DMS79 treated with DMSO at 0.1 percent for 48 hours (cell line): ENCODE measurements at places on chromosomes 5 and 9.

GRCh38 chr9:16039988-16040761, 487.3 kb downstream of the CCDC171 start:
- DNase-seq: no peak

GRCh38 chr5:16313761-16314160, 134.2 kb upstream of the MARCHF11 start:
- DNase-seq: no peak

- no peak for DNase-seq
Measured at GRCh38 chr5:10251405-10251804, 1.3 kb downstream of the CCT5 start.

GRCh38 chr5:168946363-168946762, 354.6 kb downstream of the SLIT3 start:
- no peak for DNase-seq

DNA sequence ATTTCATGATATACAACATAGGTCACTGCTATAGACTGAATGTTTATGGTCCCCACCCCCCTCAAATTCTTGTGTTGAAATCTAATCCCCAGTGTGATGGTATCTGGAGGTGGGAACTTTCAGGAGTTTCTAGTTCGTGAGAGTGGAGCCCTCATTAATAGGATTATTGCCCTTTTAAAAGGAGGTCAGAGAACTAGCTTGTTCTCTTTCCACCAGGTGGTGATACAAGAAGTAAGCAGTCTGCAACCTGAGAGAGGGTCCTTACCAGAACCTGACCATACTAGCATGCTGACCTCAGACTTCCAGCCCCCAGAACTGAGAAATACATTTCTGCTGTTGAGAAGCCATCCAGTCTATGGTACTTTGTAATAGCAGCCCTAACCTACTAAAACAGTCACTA, 33.3 kb downstream of the TMEM161B start:
- DNase-seq: no peak

DNA sequence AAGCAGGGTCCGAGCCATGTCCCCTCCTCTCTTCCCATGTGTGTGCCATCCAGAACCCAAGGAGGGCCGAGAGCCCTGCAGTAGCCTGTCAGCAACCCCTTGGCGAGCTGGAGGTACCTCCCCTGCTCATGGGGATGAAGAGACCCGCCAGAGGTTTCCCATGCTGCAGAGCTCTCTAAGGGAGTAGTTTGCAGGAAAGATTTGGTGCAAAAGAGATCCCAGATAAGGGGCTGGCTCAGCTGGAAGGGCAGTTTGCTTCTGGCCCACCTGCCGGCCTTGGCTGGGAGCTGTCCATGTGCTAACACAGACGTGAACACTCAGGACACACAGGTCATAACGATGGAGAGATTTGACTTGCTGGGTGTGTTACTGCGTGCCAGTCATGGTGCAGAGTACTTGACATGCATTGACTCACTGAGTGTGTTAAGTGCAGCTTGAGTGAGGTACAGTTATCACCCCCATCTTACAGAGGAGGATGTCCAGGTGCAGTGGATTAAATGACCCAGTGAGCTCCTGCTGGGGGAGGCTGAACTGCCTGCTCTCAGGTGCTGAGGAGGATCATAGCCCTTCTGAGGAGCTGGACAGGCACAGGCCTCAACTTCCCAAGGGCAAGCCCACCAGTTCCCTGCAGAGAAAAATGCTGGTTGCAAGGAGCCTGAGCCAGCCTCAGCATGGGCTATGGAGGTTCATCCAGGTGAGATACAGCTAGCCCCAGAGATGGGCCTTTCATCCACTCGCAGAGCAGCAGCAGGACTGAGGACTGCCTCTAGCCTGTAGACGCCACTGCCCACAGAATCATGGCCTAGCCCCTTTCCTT, 6.3 kb upstream of the SLC25A48 start:
- DNase-seq: peak; percentile 7

GRCh38 chr9:35114840-35115628, 628 bp downstream of the ATOSB start:
- peak; percentile 25 for DNase-seq

DNA sequence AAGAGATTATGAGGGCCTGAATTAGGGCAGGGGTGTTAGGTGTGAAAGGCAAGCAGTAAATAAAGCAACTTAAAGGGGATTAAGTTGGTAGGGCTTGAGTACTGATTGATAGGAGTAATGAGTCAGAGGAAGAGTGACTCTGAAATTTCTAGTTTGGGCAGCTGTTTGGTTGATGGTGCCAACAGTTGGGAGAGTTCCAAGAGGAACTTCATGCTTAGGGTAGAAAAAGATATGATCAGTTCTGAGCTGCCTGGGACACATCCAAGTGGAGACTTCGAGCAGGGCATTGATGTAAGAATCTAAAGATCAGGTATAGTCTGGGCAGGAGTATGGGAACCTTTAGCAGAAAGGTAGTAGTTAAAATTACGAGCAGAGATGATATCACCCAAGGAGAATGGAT, 10.2 kb downstream of the MAMDC2 start:
- peak; percentile 28 for DNase-seq

- peak; percentile 78 for DNase-seq
Measured at GRCh38 chr5:14011089-14012020, 66.9 kb upstream of the DNAH5 start.

DNA sequence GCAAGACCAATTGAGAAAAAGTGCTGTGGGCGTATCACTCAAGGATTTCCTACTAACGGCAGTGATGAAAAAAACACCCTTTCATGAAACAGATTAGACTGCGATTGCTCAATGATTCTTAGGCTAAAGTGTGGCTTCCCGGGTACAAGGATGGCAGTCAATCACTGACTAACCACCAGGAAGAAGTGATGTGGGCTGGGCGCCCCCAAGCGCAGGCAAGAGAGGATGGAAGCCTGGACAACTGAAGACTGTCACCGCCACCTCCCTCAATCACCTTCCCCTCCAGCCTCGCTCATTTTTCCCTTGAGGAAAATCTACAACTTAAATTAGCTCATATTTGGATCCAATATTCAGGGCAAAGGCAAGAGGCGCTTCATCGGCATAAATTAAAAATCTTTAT, 707.2 kb downstream of the MTRR start:
- DNase-seq: no peak

- DNase-seq: peak; percentile 45
Measured at GRCh38 chr5:109408991-109409843, 557 bp downstream of the PJA2 start.

DNA sequence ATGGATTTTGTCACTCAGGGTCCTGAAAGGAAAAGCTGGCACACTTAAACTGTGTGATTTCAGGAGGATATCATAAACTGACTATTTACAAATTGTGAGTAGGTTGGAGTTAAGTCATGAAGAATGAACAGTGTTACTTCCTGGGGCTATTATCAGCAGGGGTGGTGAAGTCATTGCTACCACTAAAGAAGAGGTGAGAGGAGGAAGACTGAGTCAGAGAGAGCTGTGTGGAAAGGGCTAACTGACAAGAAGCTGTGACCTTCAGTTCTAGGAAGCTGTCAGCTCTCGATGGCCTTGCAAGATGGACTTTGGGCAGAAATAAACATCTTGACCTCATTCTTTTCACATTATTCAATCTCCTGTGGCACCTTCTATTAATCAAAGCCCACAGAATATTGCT, 72.3 kb upstream of the STARD4 start:
- no peak for DNase-seq

DNA sequence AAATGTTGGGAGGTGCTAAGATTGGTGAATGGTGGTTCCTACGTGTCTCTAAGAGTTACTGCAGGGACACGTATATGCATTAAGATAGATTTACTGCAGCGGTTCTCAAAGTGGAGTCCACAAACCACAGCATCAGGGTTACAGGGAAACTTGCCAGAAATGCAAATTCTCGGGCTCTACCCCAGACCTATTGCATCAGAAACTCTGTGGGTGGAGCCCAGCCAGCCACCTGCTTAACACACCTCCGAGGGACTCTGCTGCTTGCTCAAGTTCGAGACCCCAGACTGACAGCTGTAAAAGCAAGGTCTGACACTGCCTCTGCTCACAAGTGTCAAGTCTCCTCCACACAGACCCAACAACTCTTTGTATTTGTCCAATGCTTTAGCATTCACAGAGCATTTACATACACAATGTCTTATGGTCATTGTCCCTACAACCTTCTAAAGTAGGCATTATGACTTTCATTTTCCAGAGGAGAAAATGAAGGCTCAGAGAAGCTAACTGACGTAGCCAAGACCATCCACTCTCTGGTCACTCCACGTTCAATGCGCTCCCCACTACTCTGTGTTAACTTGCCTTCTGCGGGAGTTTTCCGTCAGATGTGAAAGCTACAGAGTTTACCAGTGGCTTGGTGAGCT, 48.8 kb downstream of the HSD17B3 start:
- no peak for DNase-seq

GRCh38 chr9:121362813-121363621, 7.0 kb downstream of the STOM start:
- DNase-seq: no peak

GRCh38 chr5:91469517-91470165, 86.5 kb upstream of the ARRDC3 start:
- no peak for DNase-seq

- DNase-seq: no peak
Measured at GRCh38 chr5:66629446-66629845, 33.3 kb downstream of the MAST4 start.

DNA sequence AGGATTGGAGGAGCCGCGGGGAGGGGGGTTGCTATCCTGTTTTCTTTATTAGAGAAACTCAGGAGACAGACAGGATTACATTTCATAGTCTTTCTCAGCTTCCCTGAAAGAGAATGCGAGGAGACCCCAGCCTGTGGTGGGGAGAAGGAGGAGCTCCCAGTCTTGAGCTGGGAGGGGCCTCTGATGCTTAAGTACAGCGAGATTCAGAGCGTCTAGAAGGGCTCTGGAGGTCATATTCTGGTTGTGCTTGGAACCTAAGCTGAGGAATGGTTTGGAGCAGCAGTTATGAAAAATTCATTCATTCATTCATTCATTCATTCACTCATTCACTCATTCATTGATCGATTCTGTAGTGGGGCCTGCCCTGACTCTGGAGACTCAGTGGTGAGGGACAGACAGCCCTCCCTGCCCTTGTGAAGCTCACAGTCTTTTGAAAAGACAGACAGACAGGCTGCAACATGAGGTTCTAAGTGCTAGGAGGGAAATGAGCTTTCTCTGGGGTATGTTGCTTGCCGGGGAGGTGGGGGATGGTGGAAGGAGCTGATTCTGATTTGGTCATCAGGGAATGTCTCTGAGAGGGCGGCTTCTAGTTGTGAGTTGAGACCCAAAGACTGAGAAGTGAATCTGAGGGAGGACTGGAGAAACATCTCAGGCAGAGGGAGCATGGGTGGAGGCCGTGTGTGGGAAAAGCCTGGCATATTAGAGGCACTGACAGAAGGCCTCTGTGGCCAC, 2.5 kb upstream of the SPRY4 start:
- no peak for DNase-seq

GRCh38 chr9:22241611-22242010, 205.0 kb upstream of the DMRTA1 start:
- DNase-seq: no peak

GRCh38 chr5:157456301-157456700, 3.7 kb upstream of the NIPAL4 start:
- no peak for DNase-seq

GRCh38 chr9:84258371-84258770, 82.2 kb downstream of the SLC28A3 start:
- no peak for DNase-seq

GRCh38 chr5:169563369-169563768, 20.2 kb upstream of the SPDL1 start:
- no peak for DNase-seq

- no peak for DNase-seq
Measured at GRCh38 chr5:33524476-33524875, 83.7 kb downstream of the TARS1 start.

- peak; percentile 55 for DNase-seq
Measured at GRCh38 chr5:14574096-14574495, 7.5 kb upstream of the OTULINL start.

- peak; percentile 3 for DNase-seq
Measured at GRCh38 chr5:157575381-157576020, at the start of gene ADAM19. ADAM19 (minus strand) TSS chr5:157575775; CDS start chr5:157575696, 79 bp downstream.

DNA sequence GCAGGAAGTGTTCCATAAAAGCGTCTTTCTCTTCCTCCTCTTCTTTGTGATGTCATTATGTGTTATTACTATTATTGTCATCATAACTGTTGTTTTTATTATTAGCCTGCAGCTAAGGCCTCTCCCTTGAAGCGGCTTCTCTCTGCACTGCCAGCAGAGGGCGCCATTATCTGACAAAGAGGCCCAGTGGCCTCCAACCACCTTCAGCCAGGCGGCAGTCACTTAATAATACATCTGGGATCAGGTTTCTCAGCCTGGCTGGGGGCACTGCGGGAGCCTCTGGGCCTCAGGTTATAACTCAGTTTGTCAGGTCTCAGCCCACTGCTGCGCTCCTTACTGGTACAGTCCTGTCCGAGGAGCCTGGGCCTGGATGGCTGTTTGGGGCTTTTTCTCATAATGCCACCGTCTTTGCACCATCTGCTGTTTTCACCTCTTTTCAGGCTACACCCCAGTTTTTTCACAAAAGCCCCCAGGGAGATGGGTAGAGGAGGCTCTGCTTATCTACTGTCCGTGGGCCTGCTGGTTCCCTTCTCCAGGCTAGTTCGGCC, 281.9 kb downstream of the NSG2 start:
- DNase-seq: peak; percentile 38

DNA sequence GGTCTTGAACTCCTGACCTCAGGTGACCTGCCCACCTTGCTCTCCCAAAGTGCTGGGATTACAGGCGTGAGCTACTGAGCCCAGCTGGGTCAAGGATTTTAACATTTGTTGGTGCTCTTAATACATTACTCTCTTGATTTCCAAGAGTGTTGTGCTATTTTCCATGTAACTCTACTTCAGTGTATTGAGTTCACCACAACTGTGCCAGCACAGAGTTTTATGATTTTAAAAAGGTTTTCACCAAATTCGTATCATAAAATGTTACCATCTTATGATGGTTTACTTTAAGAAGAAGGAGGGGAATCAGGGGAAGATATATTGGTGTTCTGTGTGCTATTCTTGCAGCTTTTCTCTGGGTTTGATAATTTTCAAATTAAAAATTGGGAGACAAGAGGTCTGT, 6.6 kb upstream of the ADGRD2 start:
- DNase-seq: no peak

DNA sequence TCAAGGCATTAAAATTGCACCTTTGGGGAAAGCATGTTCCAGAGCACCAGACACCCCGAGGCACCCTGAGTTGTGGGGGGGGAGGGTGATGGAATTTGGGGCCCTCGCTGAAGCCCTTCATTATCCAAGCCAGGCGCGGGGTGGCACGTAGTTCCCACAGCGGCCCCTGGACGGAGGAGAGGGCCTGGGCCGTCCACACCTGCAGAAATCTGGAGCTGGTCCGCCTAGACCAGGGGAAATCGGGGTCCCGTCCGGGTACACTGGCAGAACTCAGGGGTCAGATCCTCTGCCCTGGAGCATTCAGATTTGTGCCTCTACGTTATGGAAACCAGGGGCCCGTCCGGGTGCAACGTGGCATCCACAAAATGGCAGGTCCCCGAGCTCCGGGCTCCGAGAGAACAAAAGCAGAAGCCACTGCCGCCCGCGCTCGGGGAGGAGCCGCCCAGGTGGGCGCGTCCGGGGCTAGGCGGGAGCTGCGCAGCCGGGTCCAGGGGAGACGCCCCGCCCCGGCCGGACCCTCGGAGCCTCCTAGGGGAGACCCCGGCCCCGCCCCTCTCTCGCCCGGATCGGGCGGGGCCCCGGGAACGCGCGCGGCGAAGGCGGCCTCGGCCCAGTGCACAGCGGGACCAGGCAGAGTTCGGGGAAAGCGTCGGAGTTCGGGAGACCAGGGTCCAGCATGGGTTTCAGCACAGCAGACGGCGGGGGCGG, at the start of gene PLEKHG4B:
PLEKHG4B (plus strand) TSS at position 613 of the 708 bp plus-strand sequence; CDS start at position 677, 64 bp downstream.
- DNase-seq: peak; percentile 83

- DNase-seq: no peak
Measured at GRCh38 chr5:122421374-122422079, 109.5 kb downstream of the SNCAIP start.
